Tibial nerve (tissue), 4 donors: ENCODE measurements at places on chromosomes 16 and 17.

GRCh38 chr17:5769593-5770354 lies 185.5 kb upstream of the NLRP1 start:
- DNase-seq, result no peak
- H3K4me1 ChIP-seq, result no peaks in the 10 kb centered on the region
- H3K36me3 ChIP-seq, result no peaks in the 10 kb centered on the region
- H3K27me3 ChIP-seq, result no peaks in the 10 kb centered on the region
- H3K4me3 ChIP-seq, result no peak overlapping the region
- no peak overlapping the region for H3K27ac ChIP-seq

DNA sequence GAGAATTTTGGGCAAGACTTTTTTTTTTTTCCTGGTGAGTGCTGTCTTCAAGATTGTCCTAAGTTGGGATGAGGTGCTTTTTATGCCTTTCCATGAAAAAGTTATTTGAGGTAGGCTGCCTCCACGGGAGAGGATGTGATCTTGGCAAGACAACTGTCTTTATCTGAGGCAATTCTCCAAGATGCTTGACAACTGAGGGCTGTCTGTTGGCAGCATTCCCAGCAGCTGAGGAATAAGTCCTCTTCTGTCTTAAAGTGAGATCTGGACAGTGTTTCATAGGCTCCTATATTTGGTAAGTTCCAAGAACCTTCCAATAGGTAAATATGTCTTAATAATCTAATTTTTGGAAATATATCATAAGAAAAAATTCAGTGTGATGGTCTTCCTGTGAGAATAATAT lies 662.0 kb downstream of the CDH11 start:
- DNase-seq, result no peak
- H3K4me1 ChIP-seq, result no peaks in the 10 kb centered on the region
- no peak overlapping the region for H3K27ac ChIP-seq
- no peaks in the 10 kb centered on the region for H3K36me3 ChIP-seq

DNA sequence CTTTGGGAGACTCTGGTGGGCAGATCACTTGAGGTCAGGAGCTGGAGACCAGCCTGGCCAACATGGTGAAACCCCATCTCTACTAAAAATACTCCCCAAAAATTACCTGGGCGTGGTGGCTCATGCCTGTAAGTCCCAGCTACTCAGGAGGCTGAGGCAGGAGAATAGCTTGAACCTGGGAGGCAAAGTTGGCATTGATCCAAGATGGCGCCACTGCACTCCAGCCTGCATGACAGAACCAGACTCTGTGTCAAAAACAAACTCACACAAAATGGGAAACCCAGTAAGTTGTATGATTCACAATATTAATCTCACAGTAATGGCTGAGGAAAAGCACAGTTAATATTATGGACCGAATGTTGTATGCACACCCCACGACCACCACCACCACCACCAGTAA lies 24.3 kb downstream of the WSB1 start:
- no peak overlapping the region for H3K4me3 ChIP-seq
- H3K4me1 ChIP-seq, result peaks cover 6% of the 10 kb centered on the region
- H3K27ac ChIP-seq, result no peak overlapping the region
- DNase-seq, result no peak
- H3K36me3 ChIP-seq, result peaks cover 57% of the 10 kb centered on the region

GRCh38 chr17:13113821-13114525 lies 96.1 kb upstream of the ELAC2 start:
- no peak for DNase-seq
- no peak overlapping the region for H3K27ac ChIP-seq
- H3K27me3 ChIP-seq, result no peaks in the 10 kb centered on the region

- H3K27ac ChIP-seq, result no peak overlapping the region
- H3K4me3 ChIP-seq, result no peak overlapping the region
- H3K36me3 ChIP-seq, result peaks cover 29% of the 10 kb centered on the region
- no peak for DNase-seq
These were observed 98.6 kb downstream of the KPNA2 start for GRCh38 chr17:68134046-68134637.

DNA sequence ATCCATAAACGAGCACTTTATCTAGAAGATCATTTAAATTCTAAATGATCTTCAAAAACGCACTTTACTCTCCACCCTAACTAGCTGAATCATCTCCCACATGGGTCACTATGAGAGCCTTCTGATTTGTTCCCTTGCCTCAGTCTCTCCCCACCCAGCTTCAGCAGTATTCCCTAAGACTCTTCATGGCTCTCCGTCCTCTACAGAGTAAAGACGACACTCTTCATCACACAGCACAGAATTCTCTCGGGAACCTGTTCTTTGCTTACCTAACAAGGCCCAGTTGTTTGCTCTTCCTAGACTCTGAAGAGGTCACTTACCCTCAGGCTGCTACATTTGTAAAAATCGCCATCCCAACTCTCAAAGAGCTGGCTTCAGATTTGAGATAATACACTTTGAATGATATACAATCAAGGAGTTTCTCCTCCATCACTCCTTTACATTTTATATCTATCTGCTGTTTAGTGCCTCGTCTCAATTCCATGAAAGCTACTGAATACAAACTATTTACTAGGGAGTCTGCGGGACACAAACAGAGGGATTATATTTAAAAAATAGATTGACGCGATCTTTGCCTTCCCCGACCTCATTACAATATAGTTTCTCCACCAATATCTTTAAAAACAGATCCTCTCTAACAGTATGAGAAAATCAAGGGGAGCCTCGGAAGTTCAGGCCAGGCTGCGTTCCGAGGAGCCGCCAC lies 511 bp upstream of the LIG3 start:
- H3K4me3 ChIP-seq, result peak overlapping the region; percentile 97
- DNase-seq, result no peak
- no peaks in the 10 kb centered on the region for H3K36me3 ChIP-seq
- peak overlapping the region; percentile 98 for H3K27ac ChIP-seq
- H3K4me1 ChIP-seq, result peaks cover 39% of the 10 kb centered on the region

- no peaks in the 10 kb centered on the region for H3K27me3 ChIP-seq
- peak; percentile 37 for DNase-seq
- no peaks in the 10 kb centered on the region for H3K36me3 ChIP-seq
- H3K4me3 ChIP-seq, result peak within 1 kb of the TSS; percentile 91
- H3K27ac ChIP-seq, result peak within 1 kb of the TSS; percentile 85
- H3K4me1 ChIP-seq, result peaks cover 20% of the 10 kb centered on the region
These were observed at the start of gene DUSP14 for GRCh38 chr17:37489197-37490001. DUSP14 (plus strand) TSS chr17:37489891; CDS start chr17:37512273, 22,382 bp downstream.

DNA sequence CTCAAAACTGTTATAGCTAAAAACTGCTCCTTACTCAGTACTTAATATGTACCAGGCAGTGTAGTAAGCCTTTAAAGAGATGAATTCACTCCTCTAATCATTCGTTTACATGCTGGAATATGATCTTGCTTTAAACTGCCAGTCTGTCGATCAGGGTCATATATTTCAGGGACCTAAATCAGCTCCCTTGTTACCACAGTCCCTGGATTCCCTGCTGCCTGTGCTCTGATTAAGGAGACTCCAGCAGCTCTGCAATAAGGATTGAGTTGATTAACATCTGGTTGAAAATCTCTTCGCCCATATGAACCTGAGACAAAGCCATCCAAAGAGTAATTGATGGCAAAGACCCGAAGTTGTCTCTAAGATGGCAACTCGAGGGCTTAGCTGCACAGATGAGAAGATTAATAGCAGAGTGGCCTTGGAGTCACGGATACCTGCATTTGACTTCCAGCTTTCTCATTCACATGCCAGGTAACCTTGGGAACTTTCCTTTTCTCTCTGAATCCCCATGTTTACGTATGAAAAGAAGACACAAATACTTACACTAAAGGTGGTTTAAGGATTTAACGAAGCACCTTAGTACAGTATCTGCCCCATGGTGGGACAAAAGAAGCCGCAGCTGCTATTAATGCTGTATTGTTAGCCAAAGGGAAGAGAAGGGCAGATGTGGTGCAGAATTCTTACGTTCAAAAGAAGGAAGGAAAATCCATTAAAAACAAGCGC lies 68.2 kb downstream of the VAT1L start:
- H3K36me3 ChIP-seq, result no peaks in the 10 kb centered on the region
- DNase-seq, result no peak
- no peak overlapping the region for H3K4me3 ChIP-seq
- H3K27ac ChIP-seq, result no peak overlapping the region

- no peaks in the 10 kb centered on the region for H3K36me3 ChIP-seq
- no peaks in the 10 kb centered on the region for H3K27me3 ChIP-seq
- no peak overlapping the region for H3K4me3 ChIP-seq
- DNase-seq, result no peak
- no peaks in the 10 kb centered on the region for H3K4me1 ChIP-seq
These were observed 12.2 kb upstream of the KCNJ2 start for GRCh38 chr17:70157151-70157550.

DNA sequence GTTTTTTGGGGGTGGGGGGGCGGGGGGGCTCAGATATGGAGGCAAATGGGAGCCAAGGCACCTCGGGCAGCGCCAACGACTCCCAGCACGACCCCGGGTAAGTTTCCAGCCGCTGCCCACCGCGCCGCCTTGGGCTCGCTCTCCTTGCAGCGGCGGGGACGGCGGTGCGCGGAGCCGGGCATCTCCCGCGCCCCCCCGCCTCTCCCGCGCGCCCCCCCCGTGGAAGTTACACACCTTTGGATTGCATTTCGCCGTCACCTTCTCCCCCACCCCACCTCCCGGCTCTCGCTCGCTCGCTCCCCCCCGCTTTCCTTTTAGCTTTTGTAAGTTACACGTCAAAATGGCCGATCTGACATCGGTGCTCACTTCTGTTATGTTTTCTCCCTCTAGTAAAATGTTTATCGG lies 387 bp downstream of the MSI2 start:
- H3K36me3 ChIP-seq, result peaks cover 3% of the 10 kb centered on the region
- peak overlapping the region; percentile 73 for H3K4me3 ChIP-seq
- H3K27me3 ChIP-seq, result no peaks in the 10 kb centered on the region
- H3K4me1 ChIP-seq, result peaks cover 11% of the 10 kb centered on the region

DNA sequence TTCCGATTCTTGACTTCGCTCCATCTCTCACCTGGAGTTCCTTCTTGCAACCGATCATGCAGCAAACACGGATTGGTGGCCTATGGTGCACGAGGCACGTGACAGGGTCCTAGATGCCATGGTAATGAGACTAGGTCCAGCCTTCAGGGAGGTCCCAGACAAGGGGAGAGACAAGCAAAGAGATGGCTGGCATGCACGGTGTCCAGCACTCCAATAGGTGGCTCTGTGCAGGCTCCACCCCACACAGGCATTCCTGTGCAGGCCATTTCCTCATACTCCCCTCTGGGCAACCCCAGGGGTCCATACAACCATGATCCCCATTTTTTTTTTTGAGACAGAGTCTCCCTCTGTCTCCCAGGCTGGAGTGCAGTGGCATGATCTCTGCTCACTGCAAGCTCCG lies 31.3 kb downstream of the WNT9B start:
- H3K27ac ChIP-seq, result no peak overlapping the region
- no peaks in the 10 kb centered on the region for H3K4me1 ChIP-seq

DNA sequence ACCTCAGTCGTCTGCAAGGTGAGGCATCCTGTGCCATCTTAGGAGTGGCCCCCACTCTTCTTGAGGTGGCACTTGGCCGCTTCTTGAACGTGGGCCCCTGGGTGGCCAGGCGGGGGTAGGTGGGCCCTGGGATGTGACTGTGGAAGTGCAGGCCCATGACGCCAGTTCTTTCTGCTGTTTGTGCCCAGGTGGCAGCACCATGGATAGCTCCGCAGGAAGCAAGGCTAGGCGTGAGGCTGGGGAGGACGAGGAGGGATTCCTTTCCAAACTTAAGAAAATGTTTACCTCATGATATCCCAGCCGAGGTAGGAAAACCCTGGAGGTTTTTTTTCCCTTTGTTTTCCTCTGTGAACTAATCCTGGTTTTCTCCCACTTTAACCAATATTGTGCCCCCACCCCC lies 19.8 kb downstream of the NMRAL1 start:
- no peaks in the 10 kb centered on the region for H3K27me3 ChIP-seq
- H3K4me3 ChIP-seq, result no peak overlapping the region
- no peak overlapping the region for H3K27ac ChIP-seq

- H3K27ac ChIP-seq, result no peak overlapping the region
- H3K4me1 ChIP-seq, result peaks cover 2% of the 10 kb centered on the region
- no peaks in the 10 kb centered on the region for H3K36me3 ChIP-seq
- no peak for DNase-seq
These were observed 12.0 kb downstream of the MYL4 start for GRCh38 chr17:47221154-47221553.

GRCh38 chr17:71464241-71464640 lies 656.6 kb upstream of the SOX9 start:
- no peak for DNase-seq
- no peak overlapping the region for H3K4me3 ChIP-seq
- H3K27ac ChIP-seq, result no peak overlapping the region
- no peaks in the 10 kb centered on the region for H3K27me3 ChIP-seq
- H3K4me1 ChIP-seq, result no peaks in the 10 kb centered on the region

DNA sequence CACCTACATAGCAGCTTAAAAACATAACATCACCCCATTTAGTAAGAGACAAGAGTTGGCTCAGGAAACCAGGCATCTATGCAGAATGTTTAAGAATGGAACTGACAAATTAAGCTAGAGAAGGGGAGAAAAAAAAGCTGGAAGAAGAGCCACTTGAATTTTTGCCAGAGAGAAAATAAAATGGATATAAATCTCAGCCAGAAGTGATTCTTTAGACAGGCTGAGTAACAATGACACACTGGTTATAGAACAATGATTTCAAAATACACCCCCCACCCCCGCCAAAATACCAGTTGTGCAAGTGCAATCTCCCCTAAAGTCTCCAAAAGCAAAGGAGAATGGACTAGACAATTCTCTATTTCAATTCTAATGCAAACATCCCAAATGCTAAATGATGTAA lies 22.4 kb downstream of the LSM12 start:
- no peak for DNase-seq
- H3K27me3 ChIP-seq, result no peaks in the 10 kb centered on the region
- H3K4me3 ChIP-seq, result no peak overlapping the region
- H3K4me1 ChIP-seq, result peaks cover 31% of the 10 kb centered on the region
- no peak overlapping the region for H3K27ac ChIP-seq

DNA sequence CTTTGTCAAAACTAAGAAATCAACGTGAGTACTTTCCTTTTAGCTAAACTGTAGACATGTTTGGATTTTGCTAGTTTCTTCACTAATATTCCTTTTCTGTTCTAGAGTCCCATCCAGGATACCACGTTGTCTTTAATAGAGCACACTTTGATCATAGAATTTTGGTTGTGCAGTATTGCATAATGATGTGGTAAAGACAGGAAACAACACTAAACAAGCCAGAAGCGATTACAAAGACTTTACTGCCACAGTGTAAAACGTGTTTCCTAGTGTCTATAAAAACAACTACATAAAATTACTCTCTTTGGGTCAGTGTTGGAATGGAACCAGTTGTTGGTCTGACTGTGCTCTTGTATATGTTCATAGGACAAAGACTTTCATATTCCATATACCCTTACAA lies 19.3 kb downstream of the SHISA9 start:
- no peaks in the 10 kb centered on the region for H3K36me3 ChIP-seq
- no peak overlapping the region for H3K27ac ChIP-seq
- no peak for DNase-seq
- no peak overlapping the region for H3K4me3 ChIP-seq
- H3K4me1 ChIP-seq, result no peaks in the 10 kb centered on the region

GRCh38 chr17:74860872-74861661 lies 1.4 kb upstream of the GRIN2C start:
- H3K27me3 ChIP-seq, result peaks cover 52% of the 10 kb centered on the region
- no peaks in the 10 kb centered on the region for H3K36me3 ChIP-seq
- H3K4me3 ChIP-seq, result peak overlapping the region; percentile 38
- peaks cover 26% of the 10 kb centered on the region for H3K4me1 ChIP-seq
- DNase-seq, result no peak

- DNase-seq, result no peak
- no peak overlapping the region for H3K27ac ChIP-seq
- H3K36me3 ChIP-seq, result no peaks in the 10 kb centered on the region
- no peaks in the 10 kb centered on the region for H3K27me3 ChIP-seq
- no peak overlapping the region for H3K4me3 ChIP-seq
These were observed 5.2 kb upstream of the CCDC182 start for GRCh38 chr17:57750109-57750871.

GRCh38 chr17:44004077-44004760 lies at the start of gene NAGS:
NAGS (plus strand) TSS chr17:44004622; CDS start chr17:44004664, 42 bp downstream.
- peaks cover 67% of the 10 kb centered on the region for H3K27me3 ChIP-seq
- H3K4me3 ChIP-seq, result peak within 1 kb of the TSS; percentile 57
- no peaks in the 10 kb centered on the region for H3K36me3 ChIP-seq
- DNase-seq, result no peak
